Muscle of leg (tissue), 16 donors: ENCODE measurements at places on chromosomes 2 and 18. TPM values are rescaled to one million over a fixed set of nuclear protein-coding genes. Genes with fewer than 3 reads are reported as not detected.

- H3K4me1 ChIP-seq = peaks cover 28% of the 10 kb centered on the region
- H3K27me3 ChIP-seq = peaks cover 2% of the 10 kb centered on the region
- no peak for DNase-seq
- H3K27ac ChIP-seq = peak overlapping the region; percentile 26
- H3K36me3 ChIP-seq = peaks cover 46% of the 10 kb centered on the region
Observed at GRCh38 chr2:219426068-219426443, 7.9 kb downstream of the DES start.

- no peak for DNase-seq
- H3K4me3 ChIP-seq = no peak overlapping the region
- H3K4me1 ChIP-seq = no peaks in the 10 kb centered on the region
- H3K27ac ChIP-seq = no peak overlapping the region
Observed at GRCh38 chr2:150903461-150903860, 358.2 kb downstream of the RBM43 start.

- no peak overlapping the region for H3K27ac ChIP-seq
- no peak for DNase-seq
- peaks cover 34% of the 10 kb centered on the region for H3K36me3 ChIP-seq
- no peaks in the 10 kb centered on the region for H3K27me3 ChIP-seq
Observed at GRCh38 chr2:85143463-85144082, 10.4 kb downstream of the TCF7L1 start.

- H3K4me1 ChIP-seq = no peaks in the 10 kb centered on the region
- H3K4me3 ChIP-seq = no peak overlapping the region
- H3K27ac ChIP-seq = no peak overlapping the region
- H3K36me3 ChIP-seq = no peaks in the 10 kb centered on the region
- no peak for DNase-seq
Observed at GRCh38 chr18:24212939-24213338, 74.1 kb downstream of the CABYR start.

GRCh38 chr18:26335156-26335555, 108.9 kb downstream of the TAF4B start:
- no peaks in the 10 kb centered on the region for H3K27me3 ChIP-seq
- peak overlapping the region; percentile 86 for H3K27ac ChIP-seq
- peaks cover 11% of the 10 kb centered on the region for H3K4me1 ChIP-seq
- no peak for DNase-seq

The LIPG gene
- 6.3 TPM for total RNA-seq

The HNMT gene
- total RNA-seq = 37.7 TPM
